Inflammatory macrophage (primary cell): ENCODE measurements at places on chromosomes 1 and 21.

DNA sequence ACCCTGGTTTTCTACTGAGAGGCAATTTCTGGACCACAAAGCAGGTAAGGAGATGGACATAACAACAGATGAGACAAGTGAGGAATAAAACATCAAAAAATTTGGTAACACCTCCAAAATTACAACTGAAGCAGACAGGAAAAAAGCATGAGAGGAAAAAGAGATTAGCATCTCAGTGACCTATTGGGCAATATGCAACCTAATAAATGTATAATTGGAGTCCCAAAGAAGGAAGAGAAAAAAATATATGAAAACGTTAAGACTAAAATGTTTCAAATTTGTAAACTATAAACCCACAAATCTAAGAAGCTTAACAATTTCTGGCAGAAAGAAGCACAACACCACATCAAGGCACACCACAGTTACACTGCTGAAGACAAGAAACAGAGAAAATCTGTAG, 208.2 kb upstream of the TNR start:
- no peak for DNase-seq

GRCh38 chr21:33931799-33932390, 16.3 kb upstream of the ATP5PO start:
- peak; percentile 65 for DNase-seq

DNA sequence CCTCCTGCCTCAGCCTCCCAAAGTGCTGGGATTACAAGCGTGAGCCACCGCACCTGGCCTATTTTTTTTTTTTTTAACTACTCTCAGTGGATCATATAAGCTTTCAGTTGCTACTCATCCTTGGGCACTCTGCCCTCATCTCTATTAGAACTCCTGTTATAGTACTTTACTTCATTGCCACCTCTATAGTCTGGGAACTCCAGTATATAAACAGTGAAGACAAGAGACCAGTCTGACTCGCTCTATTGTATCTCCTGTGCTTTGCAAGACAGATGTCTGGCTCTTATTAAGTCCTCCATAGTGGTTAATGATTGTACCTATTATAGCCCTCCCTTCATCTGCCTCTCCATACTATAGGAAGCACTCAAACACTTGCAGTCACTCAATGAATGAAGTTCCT, 15.1 kb downstream of the KHDRBS1 start:
- no peak for DNase-seq

GRCh38 chr1:39288735-39289465, 84.4 kb downstream of the MACF1 start:
- DNase-seq, result no peak

DNA sequence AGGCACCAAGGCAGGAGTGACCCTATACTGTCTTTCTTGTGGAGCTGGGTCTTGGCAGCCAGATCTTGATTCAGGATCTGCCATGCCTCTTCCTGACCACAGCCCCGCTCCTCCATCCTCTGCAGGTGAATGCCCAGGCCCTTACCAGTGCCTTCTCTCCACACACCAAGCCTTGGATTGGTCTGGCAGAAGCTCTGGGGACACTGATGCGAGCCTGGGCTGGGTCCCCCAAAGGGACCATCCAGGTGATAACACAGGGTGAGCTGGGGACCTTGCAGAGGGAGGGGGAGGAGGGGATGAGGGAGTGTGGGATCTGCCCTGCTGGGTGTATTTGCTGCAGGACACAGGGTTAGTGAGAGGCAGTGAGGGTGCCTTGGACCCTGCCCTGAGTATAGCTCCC, 28.4 kb downstream of the HMGCS2 start:
- no peak for DNase-seq

DNA sequence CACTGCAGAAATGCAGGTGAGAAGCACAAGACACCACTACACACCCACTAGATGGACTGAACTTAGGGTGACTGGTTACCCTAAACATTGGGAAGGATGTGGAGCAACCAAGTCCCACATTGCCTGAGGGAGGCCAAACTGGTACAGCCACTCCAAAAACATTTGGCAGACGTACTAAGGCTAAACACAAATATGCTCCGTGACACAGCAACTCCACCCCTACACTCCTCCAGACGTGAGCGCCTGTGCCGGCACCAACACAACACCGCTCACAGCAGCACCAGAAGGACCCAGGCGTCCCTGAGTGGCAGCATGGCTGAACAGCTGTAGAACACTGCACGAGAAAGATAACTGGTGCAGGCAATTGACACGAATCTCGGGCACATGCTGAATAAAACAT, 14.7 kb downstream of the PTTG1IP start:
- no peak for DNase-seq

DNA sequence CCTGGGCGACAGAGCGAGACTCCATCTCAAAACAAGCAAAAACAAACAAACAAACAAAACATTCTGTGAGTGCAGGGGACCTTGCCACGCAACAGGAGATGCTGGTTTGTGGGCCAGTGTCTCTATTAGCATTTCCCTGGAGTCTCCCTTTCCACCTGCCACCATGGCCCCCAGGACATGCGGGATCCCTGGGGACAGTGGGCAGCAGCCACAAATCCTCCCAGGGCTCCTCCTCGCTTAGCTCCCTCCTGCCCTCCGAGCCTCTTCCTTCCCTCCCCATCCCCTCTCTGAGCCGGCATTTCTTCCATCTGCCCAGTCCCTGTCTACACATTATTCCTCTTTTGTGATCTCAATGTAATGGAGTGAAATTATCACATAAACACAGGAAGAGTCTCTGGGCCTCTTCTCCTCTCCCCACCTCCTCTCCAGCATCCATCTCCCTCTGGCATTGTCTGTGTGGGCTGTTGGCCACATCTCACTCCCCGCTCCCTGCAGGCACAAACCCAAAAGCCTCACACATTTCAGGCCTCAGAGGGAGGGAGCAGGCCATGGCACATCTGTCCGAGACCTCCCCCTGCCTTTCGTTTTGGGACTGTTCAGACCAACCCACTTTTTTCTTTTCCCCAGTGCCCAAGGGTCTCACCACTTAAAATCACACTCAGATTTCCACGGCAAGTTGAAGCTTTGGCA, 144.3 kb downstream of the MIS18A start:
- no peak for DNase-seq

- DNase-seq, result peak; percentile 89
Observed at GRCh38 chr1:116503546-116504307, 67.1 kb downstream of the CD58 start.

DNA sequence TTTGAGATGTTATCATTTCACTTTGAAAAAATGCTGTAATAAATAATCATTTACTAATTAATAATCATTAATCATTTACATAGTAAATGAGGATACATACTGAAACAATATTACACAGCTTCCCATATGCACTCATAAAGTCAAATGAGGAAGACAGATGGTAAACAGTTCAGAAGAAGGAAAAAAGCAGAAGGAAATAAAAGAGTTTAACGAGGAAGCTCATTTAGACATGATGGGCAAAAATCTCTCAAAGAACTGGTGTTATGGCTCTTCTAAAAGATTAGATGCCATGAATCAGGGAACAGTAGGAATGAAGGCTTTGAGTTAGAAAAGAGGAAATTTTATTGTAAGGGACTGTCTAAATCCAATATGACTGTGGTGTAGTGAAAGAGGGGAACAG, 347.6 kb downstream of the PTPRC start:
- DNase-seq, result peak; percentile 29

DNA sequence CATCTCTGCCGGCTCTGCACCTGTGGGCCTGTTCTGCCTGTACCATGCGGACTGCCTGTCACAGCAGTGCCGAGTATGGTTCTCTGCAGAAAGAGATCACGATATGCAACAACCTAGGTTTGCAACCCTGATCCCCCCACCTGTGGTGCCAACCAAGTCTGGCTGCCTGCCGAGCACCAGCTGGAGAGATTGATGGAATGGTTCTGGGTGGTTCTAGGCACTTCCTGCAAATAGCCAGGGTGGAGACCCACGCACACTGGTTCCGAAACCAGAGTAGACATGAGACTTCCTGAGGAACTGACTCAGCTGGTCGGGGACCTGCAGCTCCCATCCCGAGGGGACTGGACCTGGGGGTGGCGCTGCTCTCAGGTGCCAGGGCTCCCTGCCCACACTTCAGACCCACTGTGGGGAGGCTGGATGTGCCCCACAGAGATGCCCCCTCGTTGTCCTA, 5.4 kb downstream of the TPRG1L start:
- DNase-seq, result no peak

DNA sequence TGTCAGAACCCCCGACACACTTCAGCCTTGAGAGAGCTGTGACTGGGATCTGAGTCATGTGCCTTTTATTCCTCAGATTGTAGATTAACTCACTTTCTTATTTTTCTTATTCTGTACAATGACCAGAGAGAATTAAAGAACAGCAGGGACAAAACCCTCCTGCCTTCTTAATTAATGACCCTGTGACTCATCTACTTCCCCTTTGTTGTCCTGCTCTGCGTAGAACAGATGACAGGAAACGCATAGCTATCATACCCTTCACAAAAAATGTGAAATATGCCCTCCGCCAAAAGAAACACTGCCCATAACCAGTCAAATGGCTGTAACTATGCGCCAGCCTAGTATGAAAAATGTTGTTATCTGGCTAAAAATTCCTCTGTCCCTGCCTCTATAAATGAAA, 9.1 kb upstream of the PADI2 start:
- DNase-seq, result peak; percentile 83

- DNase-seq, result no peak
Observed at GRCh38 chr1:20739225-20739624, 6.7 kb upstream of the SH2D5 start.

DNA sequence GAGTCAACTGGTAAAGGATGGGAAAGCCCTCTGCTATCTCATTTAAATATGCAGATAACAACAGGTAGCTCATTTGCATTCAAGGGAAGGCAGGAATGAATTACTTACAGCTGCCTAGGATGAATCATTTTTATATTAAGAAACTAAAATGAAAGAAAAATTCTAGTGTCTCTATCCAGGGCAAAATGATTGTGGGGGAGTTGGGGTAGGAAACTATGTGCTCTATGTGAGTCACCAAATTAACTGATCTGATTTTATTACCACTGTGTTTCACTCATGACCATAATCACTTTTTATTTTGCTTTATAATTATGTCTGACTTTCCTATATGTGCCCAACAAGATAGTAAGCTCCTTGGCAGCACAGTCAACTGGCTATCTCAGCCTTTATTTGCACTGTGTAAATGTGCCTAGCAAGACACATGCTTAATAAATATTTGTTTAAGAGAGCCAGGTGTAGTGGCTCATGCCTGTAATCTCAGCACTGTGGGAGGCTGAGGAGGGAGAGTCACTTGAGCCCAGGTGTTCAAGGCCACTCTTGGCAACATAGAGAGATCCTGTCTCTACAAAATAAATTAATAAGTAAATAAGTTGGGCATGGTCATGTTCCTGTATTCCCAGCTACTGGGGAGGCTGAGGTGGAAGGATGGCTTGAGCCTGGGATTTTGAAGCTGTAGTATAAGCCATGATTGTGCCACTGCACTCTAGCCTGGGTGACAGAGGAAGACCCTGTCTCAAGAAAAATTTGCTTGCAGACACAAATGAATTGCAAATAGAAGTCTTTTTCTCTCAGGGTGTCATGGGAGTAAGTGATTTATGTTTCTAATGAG, 84.1 kb downstream of the SPAG17 start:
- DNase-seq, result no peak

DNA sequence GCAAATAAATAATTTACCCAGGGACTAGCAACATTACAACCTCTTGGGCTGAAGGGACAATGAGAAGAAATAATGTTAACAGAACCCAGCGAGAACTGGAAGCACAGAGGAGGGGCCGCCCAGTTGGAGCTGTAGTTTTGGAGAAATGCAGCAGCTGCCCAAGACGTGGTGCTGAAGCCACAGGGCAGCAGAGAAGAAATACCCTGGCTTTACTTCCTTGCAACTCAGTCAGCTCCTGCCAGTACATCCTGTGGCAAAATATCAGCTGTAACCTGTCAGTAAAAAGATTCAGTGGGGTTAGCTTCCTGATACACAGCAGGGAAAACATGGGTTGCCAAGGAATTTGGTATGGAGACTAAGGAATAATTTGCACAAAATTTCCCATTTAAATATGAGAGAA, 283.6 kb upstream of the USP25 start:
- DNase-seq, result peak; percentile 43

DNA sequence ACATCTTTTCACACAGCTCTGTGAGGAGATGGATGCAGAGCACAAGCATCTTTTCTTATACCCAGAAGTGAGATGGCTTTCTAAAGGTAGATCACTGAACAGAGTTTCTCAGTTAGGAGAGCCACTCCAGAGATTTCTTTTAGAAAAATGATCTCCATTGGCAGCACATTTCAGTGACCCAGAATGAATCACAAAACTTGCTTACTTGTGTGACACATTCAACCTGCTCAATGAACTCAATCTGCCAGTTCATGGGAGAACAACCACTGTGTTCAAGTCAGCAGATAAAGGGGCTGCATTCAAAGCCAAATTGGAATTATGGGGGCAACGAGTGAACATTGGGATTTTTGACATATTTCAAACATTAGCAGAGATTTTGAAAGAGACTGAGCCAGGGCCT, 78.3 kb downstream of the UCHL5 start:
- DNase-seq, result no peak

- no peak for DNase-seq
Observed at GRCh38 chr1:199550199-199551065, 477.1 kb upstream of the NR5A2 start.

GRCh38 chr1:46812996-46813857, 14.4 kb downstream of the CYP4B1 start:
- no peak for DNase-seq

- DNase-seq, result no peak
Observed at GRCh38 chr1:54353959-54354358, 52.2 kb downstream of the SSBP3 start.

DNA sequence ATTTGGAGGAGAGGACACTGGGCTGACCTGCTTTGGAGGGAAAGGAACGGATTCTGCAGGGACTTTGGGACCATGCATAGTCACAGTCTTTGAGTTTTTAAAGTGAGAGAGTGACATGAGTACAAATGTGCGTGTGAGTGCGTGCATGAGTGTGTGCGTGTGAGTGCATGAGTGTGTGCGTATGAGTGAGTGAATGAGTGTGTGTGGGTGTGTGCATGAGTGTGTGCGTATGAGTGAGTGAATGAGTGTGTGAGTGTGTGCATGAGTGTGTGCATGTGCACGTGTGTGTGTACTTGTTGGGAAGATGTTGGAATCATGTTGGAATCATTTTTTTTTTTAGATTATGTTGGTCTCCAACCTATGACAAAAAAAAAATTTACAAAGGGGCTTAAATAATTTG, 70.5 kb downstream of the PAX7 start:
- no peak for DNase-seq

GRCh38 chr21:30555095-30555494, 6.0 kb downstream of the KRTAP19-7 start:
- no peak for DNase-seq

- DNase-seq, result peak; percentile 53
Observed at GRCh38 chr1:17181781-17182464, 23.0 kb upstream of the PADI1 start.

DNA sequence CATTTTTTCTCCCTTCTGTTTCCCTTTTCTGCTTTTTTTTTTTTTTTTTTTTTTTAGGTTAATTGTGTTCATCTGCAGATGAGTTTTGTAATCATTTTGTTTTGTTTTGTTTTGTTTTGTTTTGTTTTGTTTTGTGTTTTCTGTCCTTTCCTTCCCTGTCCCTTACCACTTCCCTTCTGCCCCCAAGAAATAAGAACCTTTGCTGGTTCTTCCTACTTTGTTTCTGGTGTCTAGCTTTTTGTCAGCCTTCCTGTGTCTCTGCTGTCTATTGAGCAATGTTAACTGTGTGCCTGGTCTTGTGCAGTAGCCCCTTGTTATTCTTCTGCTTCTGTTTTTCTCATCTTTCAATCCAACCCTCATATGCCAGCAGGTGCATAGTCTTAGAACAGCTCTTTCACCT, 46.0 kb downstream of the MPZL1 start:
- DNase-seq, result peak; percentile 56

GRCh38 chr1:79532555-79532954, 526.0 kb upstream of the ADGRL4 start:
- DNase-seq, result no peak
